ENCODE measurements at places on chromosomes 7 and 10. TPM values are rescaled to one million over a fixed set of nuclear protein-coding genes. Genes with fewer than 3 reads are reported as not detected.

- no peak for DNase-seq
Measured at GRCh38 chr7:10939237-10939910, 34.3 kb upstream of the PHF14 start.

- DNase-seq, result peak; percentile 18
Measured at GRCh38 chr10:61835069-61835945, 66.2 kb upstream of the ARID5B start.

GRCh38 chr10:70191972-70192305 lies 21.6 kb upstream of the SAR1A start:
- no peak for DNase-seq

- no peak for DNase-seq
Measured at GRCh38 chr7:44784364-44784763, 12.1 kb upstream of the PPIA start.

- DNase-seq, result no peak
Measured at GRCh38 chr10:114548662-114549061, 109.4 kb downstream of the ABLIM1 start.

RAB19 gene
- polyA plus RNA-seq, result 2.4 TPM

RPEL1 gene
- polyA plus RNA-seq, result 0.18 TPM

LRRC18 gene
- 0.17 TPM for polyA plus RNA-seq

FAM24B gene
- polyA plus RNA-seq, result 3.8 TPM

Data from right renal cortex interstitium (tissue), 3 donors.